ENCODE measurements at places on chromosomes 13 and 19.

GRCh38 chr13:27770809-27771208, 21.5 kb upstream of the GSX1 start:
- no peak for DNase-seq

DNA sequence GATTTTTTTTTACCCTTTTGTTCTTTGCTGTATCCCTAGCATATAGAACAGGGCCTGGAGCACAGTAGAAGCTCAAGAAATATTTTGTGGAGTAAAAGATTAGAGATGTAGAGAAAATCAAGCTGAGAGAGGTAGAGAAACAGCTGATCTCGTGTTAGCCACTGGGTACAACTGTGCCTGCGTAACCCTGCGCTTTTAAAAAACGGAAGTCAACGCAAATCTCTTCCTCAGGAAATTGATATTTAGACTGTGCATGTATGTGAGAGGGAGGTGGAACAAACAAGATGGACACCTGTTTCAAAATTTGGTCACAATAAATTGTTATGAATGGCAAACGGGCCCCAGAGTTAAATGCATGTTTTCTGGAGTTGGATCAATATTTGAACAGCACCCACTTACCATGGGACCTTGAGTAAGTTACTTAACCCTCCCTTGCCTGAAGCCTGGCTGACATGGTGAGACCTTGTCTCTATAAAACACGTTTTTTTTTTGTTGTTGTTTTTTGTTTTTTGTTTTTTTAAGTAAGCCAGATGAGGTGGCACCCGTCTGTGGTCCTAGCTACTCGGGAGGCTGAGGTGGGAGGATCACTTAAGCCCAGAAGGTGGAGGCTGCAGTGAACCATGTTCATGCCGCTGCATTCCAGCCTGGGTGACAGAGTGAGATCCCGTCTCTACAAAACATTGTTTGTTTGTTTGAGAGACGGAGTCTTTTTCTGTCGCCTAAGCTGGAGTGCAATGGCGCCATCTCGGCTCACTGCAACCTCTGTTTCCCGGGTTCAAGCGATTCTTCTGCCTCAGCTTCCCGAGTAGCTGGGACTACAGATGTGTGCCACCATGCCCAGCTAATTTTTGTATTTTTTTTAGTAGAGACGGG, 3.3 kb upstream of the EPOR start:
- DNase-seq: no peak

DNA sequence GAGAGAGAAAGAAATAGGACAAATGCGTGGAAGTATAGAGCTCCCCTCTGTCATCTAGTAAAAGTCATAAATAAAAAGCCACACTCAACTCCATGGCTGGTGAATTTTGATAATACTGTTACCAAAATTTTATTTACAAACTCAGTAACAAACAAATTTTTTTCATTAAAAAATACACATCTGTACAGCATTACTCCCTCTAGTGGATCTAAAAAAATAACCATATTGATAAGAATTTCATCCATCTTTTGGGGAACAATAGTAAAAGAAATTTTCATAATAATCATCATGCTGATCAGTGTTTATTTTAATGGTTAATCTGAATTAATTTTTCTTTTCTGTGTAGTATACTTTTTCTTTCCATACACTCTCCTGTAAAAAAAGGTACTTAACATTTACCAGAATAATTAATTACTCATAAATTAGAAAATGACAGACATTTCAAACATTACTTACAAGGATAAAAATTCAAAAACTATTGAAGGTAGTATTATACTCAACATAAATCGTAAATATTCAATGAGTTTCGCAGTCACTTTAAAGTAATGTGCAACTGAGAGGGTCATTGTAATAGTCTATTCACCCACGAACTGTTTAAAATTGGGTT, 173.5 kb upstream of the LSM14A start:
- DNase-seq: no peak

GRCh38 chr13:42650506-42650905, 76.6 kb downstream of the TNFSF11 start:
- no peak for DNase-seq

- no peak for DNase-seq
These were observed 379.8 kb downstream of the TBC1D4 start for GRCh38 chr13:75102001-75102716.

- DNase-seq: no peak
These were observed 48.2 kb upstream of the CALM3 start for GRCh38 chr19:46552891-46553290.

DNA sequence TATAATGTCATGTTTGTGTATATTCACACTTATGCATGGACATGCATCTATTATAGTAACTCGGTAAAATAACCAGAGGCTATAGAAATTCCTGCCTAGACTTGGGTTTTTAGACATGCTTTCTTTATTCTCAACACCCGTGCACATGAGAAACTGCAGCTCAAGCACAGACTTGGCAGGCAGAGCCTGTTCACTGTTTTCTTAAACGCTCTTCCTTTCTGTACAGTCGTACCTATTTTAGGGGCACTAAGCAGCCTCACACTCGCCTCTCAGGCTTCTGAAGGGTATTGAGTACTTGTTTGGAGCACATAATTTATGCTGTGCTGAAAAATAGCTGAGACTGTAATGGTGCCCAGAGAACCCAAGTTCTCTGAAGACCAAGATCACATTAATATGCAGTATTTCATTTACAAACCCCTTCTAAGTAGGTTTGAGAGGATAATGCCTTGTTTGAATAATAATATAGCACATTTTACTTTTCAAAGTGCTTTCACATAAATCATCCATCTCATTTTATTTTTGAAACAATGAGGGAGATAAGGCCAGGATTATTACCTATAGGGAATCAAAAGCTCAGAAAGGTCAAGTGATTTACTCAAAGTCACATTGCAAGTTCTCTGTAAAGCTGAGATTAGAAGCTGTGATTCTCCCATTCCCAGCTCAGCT, 429.9 kb downstream of the SPRY2 start:
- DNase-seq: no peak

DNA sequence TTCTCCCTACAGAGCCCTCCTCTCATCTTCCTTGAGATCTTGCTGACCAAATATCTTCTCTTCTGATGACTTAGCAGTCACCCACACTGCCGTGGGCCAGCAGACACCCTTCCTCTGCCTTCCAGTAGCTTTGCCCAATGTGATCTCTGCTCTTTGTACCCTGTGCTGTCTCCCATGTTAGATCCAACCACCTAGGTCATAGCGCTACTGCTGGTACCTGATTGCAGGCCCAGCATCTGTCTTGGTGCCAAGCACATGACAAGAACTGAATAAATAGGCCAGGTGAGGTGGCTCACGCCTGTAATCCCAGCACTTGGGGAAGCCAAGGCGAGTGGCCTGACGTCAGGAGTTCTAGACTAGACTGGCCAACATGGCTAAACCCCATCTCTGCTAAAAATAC, 149.7 kb downstream of the TM9SF2 start:
- no peak for DNase-seq

DNA sequence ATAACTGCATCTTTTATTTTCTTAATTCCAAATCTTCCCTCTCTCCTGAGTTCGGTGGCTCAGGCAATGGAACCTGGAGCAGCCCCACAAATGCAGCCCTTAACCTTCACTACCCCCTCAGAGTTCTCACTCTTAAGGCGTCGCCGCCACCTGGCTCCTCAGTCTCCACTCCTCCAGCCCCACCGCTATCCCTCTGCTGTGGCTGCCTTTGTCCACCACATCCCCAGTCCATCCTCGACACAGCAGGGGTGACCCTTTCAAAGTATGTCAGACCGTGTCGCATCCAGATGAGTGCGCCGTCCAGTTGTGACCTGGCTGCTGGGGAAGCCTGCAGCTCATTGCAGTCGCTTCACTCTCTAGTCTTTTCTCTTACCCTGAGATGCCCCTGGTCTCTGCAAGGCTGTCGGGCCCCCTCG, 1.0 kb downstream of the SPPL2B start:
- DNase-seq: no peak

GRCh38 chr13:113493315-113493951, 2.9 kb upstream of the DCUN1D2 start:
- DNase-seq: no peak

DNA sequence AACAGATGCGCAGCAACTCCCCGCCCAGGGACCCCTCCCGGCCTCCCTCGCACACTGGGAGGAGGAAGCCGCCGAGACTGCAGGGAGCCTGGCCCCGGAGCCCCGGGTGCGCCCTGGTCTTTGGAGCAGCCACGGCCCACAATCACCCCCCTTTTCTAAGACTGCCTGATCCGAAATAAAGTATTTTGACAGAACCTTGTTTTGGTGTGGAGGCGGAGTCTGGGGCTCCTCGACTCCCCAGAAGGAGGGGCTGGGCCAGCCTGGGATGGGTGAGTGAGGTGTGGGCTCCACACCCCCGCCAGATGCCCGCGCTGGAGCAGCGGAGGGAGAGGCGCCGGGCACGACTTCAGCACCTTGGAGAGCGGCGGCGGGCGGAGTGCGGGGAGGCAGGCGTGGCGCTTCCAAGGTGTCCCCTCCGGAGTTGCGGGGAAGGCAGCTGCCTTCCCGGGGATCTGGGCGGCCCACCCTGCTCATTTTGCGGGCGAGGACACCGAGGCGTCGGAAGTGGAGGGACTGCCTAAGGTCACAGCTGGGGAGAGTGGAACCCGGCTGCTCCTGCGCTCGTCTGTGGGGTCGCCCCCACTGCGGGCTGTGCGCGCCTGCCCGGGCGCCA, 9.4 kb downstream of the SIRT6 start:
- DNase-seq: peak; percentile 31

GRCh38 chr19:49553451-49554271, 25.9 kb downstream of the RCN3 start:
- peak; percentile 37 for DNase-seq

GRCh38 chr19:53580871-53581835, 43.2 kb downstream of the ZNF331 start:
- DNase-seq: no peak

DNA sequence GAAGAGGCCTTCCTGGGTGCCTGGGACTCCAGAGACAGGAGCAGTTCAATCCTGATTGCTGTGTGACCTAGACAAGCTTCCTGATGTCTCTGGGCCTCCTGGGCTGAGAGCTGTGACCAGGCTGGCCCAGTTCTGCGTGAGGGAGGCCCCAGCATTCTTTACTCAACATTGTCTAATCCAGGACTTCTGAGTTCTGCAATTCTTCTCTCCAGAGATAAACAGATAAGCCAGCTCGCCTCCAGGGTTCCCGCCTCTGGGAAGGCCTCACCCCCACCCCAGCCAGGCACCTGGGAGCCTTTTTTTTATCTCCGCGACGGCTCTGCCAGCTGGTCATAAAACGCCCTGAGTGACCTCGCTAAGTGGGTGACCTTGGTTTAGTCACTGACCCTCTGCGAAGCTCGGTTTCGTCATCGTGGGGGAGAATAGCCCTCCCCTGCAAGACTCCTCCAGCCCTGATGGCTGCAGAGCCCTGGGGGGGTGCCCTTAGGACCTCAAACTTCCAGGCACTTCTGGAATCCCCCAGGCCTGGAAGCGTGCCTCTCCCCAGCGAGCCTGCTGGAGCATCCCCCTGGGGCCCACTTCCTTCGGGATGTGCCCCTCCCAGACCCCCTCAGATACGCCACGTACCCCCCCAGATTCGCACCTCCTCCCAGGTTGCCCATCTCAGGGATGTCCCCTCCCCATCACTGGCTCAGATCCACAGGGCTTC, 1.9 kb downstream of the SULT2B1 start:
- no peak for DNase-seq

GRCh38 chr19:58170860-58171259, 12.0 kb upstream of the ZNF274 start:
- no peak for DNase-seq

DNA sequence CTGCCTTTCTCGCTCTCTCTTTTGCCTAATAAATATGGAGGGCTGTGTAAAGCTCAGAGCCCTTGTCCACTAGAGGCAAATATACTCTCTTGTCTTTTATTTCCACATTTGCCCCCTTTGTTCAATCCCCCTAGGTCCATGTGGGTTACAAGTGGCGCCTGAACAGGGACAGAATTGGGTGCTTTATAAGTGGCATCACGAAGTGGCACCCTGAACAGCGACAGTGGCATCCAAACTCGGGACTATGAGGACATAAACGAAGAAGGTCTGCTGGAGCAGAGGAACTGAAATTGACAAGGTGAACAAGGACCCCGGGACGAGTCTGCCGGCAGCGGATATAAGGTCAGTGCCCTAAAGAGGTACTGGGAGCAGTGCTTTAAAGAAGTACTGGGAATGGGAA, 4.3 kb upstream of the ZNF610 start:
- no peak for DNase-seq

- no peak for DNase-seq
These were observed 35.0 kb downstream of the NAA16 start for GRCh38 chr13:41345914-41346589.

DNA sequence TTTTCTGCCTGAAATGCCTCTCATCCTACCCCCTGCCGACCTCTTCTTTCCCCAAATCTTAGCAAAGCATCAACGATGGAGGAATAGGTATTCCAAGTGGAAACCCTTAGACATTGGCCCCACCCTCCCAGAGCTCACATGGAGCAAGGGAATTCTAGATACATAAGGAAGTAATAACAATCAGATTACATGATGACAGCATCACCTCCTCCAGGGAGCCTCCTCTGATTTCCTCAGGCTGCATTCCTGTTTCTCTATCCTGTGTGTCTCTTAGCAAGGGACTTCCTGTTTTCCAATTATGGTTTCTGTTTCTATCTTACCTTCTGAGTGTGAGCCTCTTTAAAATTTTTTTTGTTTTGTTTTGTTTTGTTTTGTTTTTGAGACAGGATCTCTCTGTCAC, 246.6 kb downstream of the TSHZ3 start:
- no peak for DNase-seq

- no peak for DNase-seq
These were observed 437.3 kb upstream of the ZNF507 start for GRCh38 chr19:31908080-31908479.

DNA sequence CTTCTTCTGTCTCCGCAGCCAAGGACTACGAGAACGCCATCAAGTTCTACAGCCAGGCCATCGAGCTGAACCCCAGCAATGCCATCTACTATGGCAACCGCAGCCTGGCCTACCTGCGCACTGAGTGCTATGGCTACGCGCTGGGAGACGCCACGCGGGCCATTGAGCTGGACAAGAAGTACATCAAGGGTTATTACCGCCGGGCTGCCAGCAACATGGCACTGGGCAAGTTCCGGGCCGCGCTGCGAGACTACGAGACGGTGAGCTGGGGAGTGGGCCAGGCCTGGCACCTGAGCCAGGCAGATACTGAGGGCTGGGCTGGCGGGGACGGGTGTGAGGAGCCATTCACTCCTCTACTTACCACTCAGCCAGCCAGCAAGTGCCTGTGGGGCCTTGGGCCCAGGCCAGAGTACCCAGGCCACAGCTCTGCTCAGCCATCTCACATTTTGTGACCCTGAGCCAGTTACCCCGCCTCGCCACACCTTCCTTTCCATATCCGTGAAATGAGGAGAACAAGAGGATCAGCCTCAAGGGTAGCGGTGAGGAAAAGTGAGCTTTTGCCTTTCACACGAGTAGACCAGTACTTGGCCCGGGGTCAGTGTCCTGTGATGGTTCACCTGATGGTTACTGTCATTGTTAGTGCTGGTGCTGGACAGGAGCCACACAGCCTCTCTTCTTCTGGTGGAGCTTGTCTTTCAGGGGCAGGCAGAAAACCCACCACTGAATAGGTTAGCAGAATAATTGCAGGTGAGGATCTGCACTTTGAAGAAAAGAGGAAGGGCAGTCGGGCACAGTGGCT, 7.0 kb downstream of the PPP5C start:
- no peak for DNase-seq

GRCh38 chr13:96229356-96229755, 139.4 kb downstream of the HS6ST3 start:
- no peak for DNase-seq
